ENCODE measurements at places on chromosomes 5 and 9.

- DNase-seq, result no peak
Measured at GRCh38 chr5:88646866-88647265, 236.1 kb downstream of the MEF2C start.

DNA sequence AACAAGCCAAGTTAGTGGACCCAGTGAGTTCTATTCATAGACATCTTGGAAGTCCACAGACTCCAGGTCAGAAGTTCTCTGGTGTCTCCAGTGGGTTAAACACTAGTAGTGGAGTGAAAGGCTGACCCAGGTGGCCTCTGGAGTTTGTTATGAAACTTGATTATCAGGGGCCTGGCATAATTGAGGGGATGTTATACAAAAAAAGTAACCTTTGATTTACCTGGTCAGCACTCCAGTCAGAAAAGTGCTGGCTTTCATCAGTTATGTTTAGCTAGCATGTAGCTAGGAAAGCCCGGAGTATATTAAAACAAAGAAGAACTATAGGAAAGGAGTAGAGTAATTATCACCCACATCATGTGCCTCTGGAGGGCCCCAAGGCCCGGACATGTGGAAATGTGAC, 171.1 kb downstream of the CD180 start:
- DNase-seq, result no peak

DNA sequence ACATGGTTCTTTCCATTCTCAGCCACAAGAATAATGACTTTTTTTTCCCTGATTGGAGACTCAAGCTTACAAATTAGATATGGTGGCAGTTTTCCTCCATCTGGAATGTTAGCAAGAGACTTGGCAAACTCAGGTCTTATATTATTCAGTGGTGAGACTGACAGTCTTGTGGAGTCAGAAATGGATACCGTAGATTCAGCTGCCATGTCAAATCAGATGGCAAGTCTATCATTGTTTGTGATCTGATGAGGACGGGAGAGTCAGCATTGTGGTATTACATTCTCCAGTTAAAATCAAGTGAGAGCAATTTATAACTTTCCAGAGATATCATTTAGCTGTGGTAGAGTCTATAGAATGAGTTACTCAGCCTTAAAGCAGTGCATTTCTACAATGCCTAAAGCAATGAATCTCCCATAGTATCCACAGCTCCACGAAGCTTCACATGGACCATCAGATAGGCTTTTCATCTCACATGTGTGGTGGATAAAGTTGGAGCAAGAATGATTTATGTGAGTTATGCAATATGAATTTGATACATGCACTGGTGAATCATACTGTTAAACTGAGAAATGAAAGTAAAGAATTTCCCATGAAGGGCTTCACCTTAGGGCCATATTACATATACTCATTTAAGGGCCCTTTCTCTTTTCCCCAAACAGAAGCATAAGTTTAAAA, 430.6 kb downstream of the ZNF608 start:
- DNase-seq, result no peak

- no peak for DNase-seq
Measured at GRCh38 chr9:14277761-14278160, 36.2 kb downstream of the NFIB start.

DNA sequence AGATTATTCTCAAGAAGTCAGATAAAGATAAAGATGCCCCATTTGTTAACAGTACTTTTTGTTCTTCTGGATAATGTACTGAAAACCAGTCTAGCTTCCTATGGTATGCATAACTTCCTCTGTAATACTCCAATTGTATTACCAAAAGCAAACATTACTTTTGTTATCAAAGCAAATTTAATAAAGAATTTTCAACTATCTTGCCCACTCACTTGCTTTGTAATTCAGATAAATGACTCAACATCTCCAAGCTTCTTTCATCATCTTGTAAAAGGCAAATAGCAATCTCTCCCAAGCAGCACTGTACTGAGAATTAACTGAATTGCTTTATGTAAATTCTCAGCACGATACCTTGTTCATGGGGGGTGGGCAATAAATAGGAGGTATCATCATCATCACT, 98.3 kb downstream of the NFIB start:
- no peak for DNase-seq

- DNase-seq, result no peak
Measured at GRCh38 chr5:83025690-83026478, 51.3 kb downstream of the TMEM167A start.

GRCh38 chr5:153831973-153832372, 206.7 kb downstream of the FAM114A2 start:
- DNase-seq, result peak; percentile 3

- DNase-seq, result no peak
Measured at GRCh38 chr5:146607659-146608332, 91.8 kb upstream of the GPR151 start.

DNA sequence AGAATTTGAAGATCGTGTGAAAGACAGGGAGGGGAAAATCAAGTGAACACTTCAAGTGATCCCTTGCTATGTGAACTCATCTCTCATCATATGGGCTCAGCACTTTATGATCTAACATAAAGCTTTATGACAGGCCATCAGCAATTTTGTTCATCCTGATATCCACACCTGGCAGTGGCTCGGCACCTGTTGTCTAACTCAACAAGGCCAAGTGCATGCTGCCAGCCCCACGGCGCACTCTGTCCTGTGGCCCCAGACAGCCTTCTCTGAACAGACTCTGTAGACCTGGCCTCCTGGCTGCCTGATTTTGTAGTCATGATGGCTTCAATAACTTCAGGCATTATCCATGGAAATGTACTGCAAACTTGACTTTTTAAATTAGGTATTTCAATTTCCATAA, 106.3 kb downstream of the MEF2C start:
- DNase-seq, result no peak

- peak; percentile 53 for DNase-seq
Measured at GRCh38 chr5:98940581-98940980, 11.8 kb upstream of the CHD1 start.
